ENCODE measurements at places on chromosomes 6 and 20. TPM values are rescaled to one million over a fixed set of nuclear protein-coding genes. Genes with fewer than 3 reads are reported as not detected.

- DNase-seq = no peak
These were observed 161.4 kb upstream of the KCNG1 start for GRCh38 chr20:51184289-51184688.

DNA sequence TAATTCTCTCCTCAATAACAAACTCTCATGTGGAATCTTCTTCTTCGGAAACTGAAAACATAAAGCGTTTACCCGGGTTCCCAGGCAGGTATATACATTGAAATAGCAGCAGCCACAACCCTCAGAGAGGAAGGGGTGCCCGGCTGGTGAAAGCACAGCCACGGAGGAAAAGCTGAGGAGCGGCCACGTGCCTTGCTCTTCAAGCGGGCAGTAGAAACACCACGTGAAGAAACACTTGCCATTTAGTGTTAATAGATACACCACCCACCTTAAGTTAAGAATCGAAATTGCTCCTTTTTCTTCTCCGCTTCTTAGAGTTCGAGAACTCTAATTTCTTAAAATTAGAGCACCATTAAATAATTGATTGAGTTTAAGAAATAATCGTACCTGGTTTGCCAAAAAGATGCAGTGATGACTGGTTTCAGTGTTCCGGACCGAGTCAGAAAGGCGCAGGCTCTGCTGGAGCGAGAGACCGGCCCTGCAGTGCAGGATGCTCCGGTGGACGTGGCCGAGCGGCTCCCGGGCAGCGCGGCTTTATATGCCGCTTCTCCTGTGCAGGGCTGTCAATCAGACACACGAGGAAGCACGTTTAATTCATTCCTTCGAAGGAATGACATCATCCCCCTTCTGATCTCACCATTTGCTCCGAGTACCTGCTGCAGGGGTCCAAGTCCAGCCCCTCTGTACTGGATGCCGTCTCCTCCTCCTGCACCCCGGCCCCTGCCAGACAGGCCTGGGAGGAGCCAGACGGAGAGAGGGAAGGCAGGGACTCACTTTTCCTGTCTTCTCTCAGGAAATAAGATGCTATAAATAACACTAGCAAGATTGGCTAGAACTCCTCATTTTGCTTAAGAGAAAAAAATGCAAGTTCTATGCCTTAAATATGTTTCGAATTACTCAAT, at the start of gene THBS2:
Gene THBS2, minus strand, starts transcription at position 510 of the 902 bp plus-strand sequence. CDS start 3,062 bp downstream, outside the sequence.
- no peak for DNase-seq

DNA sequence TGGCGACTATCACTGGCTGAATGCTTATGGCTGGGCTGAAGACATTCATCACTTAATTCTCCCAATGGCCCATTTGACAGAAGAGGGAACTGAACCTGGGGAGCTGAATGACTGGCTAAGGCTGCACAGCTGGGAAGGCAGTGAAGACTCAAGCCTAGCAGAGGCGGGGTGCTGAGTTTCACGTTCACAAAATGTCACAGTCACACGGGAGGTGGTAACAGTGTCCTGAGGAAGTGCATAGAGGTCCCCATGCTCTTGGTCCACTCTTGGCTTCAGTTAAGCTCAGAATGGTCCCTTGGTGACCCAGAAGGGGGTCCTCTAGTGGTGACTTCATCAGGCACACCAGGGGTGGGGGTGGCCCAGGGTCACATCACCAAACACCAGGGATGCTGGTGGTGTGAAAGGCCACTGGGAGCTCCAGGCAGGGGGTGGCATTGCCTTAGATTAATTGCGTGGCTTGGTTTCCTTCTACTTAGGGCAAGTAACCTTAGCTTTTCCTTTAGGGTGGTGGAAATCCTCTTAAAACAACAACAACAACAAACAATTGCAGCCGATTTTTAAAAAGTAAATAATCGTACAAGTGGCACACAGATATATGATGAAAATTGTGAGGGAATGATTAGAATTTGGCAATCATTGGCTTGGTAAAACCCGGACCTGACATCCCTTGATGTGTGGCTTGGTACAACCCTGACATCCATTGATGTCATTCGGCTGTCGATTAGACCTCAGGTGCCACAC, 45.0 kb downstream of the SULF2 start:
- DNase-seq = no peak

NOTCH4 gene
- 15.0 TPM for total RNA-seq

- peak; percentile 82 for DNase-seq
These were observed 22.2 kb downstream of the TFEB start for GRCh38 chr6:41713159-41713649.

CRISP2 gene
- not detected for total RNA-seq

TMX4 gene
- 109 TPM for total RNA-seq

DNA sequence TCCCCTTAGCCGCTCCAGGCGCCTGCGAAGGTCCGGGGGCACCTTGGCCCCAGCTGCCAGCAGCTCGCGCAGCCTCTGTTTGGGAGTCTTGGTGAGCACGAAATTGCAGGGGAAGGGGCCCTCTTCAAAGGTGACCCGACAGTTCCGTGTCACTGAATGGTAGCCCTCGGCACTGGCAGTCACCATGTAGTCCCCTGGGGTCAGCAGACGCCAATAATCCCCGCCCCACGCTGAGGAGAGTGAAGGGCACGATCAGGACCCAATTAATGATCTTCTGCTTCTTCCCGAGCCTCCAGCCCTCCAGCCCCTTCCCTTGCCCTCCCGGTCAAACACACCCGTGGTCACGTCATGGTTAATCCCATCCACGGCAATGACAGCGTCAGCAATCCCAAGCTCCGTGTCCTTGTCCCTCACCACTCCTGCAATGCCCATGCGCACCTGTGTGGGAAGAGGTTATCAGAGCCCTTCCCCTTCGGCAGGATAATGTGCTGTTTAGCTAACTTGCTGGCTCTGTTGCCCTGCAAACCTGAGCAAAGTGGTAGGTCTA, 6.2 kb downstream of the CPXM1 start:
- no peak for DNase-seq

Data from dorsolateral prefrontal cortex (tissue), 122 donors.